NCI-H1436 treated with DMSO at 0.1 percent for 48 hours (cell line): ENCODE measurements at places on chromosomes 5 and 9.

GRCh38 chr5:142491270-142491669 is 166.4 kb upstream of the SPRY4 start:
- DNase-seq, result no peak

GRCh38 chr5:33726422-33727165 is 165.2 kb downstream of the ADAMTS12 start:
- no peak for DNase-seq

DNA sequence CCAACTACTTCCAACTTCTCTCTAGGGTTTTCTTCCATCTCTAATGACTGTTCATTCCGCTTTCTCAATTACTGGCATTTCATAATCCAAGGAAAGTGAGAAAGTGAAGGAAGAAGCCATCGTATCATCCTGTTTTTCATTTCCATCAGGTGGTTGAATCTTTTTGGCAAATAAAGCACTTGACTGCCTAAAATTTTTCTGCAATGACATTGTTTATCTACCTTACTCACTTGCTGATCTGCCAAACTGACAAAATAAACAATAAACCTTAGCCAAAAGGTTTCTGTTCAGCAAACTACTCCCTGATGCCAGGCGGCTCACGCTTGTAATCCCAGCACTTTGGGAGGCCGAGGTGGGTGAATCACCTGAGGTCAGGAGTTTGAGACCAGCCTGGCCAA is 18.4 kb downstream of the FNBP1 start:
- no peak for DNase-seq

GRCh38 chr5:146761811-146762210 is 116.7 kb downstream of the PPP2R2B start:
- no peak for DNase-seq

DNA sequence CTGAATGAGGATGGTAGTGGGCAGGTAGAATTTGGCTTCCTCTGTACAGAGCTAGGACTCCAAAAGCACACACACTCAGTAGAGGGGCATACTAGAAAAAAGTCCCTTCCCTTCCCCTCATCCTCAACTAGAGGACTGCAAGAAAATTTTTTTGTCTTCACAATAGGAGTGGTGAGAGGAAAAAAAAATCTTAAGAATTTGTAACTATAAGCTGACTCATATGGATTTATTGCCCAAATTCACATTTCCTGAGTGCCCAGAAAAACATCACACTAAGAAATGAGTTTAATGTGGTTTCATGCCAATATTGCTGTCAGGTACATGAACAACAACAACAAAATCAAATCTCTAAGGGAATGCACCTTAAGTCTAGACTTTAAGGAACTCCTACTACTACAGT is 43.7 kb downstream of the RANBP6 start:
- DNase-seq, result no peak

- no peak for DNase-seq
Measured at GRCh38 chr9:27369591-27369990, 72.6 kb upstream of the EQTN start.

DNA sequence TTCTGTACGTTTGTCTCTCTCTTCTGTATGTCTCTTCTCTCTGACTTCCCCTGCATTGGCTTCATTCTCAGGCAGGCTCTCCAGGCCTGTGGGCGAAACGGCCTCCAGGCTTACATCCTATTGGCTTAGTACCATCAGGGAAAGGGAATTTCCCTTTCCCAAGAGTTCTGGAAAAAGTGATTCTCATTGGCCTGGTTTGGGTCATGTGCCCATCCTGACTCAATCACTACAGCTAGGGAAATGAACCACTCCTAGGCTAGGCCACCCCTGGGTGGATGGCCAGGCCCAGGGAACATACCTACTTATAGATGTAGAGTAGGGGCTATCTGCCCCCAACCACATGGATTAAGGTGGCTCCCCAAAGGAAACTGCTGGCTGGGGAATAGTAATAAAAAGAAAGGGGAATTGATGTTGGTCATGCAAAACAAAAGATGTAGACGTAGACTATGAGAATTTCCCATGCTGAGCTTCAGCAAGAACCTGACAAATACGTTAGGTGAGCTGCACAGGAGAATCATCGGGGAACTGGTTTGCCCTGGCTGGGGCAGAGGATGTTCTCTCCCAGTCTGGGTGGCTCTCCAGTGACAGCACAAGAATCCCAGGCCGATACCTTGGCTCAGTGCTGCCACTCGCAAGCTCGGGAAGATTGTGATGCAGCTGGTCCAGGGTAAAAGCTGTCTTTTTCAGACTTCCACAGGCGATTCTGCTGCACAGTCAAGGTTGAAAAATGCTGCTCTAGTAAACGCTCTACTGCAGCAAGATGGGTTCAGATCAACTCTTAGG is 3.7 kb upstream of the EGR1 start:
- no peak for DNase-seq

DNA sequence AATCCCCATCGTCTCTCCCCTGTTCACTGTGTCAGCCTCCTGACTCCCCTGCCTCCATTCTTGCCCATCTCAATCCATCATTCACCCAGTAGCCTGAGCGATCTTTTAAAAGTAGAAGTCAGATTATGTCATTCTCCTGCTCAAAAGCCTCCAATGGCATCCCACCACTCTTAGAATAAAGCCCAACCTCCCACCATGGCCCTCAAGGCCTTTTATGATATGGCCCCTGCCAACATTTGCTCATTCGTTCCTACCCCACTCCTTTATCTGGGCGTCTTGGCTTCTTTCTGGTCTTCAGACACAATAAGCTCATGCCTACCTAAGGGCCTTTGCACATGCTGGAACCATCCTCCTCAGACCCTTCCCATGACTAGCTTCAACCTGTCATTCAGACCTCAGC is 35.5 kb upstream of the KCNMB1 start:
- no peak for DNase-seq

- no peak for DNase-seq
Measured at GRCh38 chr5:80172067-80172695, 83.7 kb downstream of the SERINC5 start.

- no peak for DNase-seq
Measured at GRCh38 chr9:91503673-91504081, 80.0 kb upstream of the NFIL3 start.

DNA sequence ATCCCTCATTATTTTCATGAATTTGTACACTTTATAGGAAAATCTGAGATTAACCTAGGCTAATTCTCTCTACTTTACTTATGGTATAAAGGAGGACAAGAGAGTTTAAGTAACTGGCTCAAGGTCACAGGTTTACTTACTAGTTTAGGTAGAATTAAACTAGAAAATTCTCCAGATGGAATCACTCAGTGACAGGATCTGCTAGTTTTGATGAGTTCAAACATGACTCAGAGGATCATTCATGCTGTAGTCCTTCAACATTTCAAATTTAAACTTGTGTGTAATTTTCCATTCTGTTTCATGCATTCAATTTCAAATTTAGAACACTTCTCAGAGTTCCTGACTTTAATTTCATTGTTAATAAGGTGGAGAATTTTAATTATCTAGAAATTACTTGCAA is 485.7 kb upstream of the TUSC1 start:
- no peak for DNase-seq

DNA sequence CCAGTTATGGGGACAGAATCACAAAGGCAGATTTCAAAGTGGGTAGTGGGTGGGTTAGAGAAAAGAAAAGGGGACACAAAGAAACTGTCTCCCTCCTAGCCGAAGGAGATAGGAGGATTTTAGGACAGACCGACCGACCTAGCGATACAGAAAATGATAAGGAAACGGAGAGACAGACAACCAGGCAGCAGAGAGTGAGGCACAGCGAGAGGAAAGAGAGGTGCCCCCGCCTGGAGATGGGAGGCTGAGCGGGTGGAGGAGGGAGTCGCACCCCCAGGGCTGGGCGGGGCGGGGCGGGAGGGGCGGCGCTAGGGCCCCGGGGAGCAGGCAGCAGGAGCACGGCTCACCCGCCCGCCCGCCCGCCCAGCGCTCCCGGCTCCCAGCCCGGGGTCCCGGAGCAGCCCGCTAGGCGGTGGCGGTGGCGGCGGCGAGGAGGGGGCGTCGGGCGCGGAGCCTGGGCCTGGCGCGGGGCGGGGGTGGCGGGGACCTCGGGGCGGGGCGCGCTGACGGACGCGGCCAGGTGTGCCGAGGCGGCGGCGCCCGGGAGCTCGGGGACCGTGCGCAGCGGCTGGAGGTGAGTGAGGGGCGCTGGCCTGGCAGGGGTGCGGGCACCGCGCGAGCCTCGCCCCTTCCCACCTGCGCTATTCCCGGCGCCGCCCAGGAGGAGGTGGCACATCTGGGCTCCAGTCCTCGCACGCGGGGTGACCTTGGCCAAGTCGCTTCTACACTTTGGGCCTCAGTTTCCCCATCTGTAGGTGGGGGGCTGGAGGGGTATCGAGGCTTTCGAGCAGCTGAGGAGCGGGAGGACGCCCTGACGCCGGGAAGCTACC is 15.9 kb upstream of the SYNPO start:
- DNase-seq, result no peak

- DNase-seq, result no peak
Measured at GRCh38 chr5:74199436-74200210, 440.9 kb downstream of the ENC1 start.

DNA sequence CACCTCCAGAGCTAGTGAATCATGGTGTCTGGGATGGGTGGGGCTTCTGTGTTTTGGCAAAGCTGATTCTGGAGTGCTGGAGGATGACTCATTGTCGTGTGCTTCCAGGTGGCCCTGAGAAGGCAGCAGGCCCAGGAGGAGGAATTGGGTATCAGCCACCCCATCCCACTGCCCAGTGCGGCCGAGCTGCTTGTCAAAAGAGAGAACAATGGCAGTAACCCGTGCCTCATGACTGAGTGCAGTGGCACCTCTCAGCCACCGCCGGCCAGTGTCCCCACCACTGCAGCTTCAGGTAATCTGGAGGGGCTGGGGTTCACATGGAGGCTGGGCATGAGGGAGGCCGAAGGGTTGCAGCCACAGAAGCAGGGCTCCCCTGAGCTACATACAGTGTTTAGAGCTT is 5.4 kb downstream of the DMRT1 start:
- no peak for DNase-seq

DNA sequence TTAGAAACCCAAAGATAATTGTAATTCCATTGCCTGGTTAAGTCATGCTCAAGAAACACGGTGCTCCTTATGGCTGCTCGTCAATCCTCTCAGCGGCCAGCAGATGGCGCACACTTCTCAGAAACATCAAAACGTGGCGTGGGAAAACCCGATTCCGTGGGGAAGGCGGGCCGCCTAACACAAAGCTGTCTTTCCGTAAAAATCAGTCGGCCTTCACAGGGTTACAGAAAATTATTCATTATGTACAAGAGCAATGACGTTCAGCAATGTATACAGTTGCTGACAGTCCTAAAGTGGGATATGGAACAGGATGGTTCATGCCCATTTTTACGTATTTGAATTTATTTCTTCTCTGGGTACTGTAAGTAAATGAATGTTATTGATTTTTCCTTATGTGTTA is 83.5 kb downstream of the PDE4D start:
- DNase-seq, result peak; percentile 14

- DNase-seq, result no peak
Measured at GRCh38 chr5:43376496-43377140, 35.6 kb downstream of the CCL28 start.

DNA sequence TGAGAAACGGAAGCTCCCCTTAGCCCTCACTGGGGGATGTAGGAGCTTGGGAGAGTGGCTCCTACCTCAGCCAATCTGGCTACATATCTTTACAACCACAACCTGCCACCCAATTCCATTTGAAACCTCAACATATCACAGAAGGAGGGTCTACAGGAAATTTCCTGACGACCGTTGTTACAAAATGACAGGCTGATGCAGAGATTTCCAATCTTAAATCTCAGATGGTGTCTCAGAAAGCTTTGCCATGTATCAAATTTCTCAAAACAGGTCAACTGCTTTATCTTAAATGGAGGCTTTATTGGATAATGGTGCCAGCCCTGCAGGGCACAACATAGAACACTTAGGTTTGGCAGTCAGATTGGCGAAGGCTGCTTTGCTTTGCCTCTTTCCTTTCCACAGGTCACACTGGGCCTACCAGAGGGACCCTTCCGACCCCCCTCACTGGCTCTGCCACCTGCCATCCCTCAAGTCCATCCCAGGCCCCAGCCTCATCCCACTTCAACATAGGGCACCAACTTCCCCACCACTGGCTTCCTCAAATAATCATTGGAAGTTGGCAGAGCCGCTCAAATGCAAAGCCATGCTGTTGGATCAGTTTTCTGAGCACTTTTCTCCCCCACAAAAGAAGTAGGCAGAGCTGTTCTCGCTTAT is 11.1 kb upstream of the SPATA31E1 start:
- DNase-seq, result no peak

GRCh38 chr5:34587355-34588241 is 68.5 kb upstream of the RAI14 start:
- no peak for DNase-seq

DNA sequence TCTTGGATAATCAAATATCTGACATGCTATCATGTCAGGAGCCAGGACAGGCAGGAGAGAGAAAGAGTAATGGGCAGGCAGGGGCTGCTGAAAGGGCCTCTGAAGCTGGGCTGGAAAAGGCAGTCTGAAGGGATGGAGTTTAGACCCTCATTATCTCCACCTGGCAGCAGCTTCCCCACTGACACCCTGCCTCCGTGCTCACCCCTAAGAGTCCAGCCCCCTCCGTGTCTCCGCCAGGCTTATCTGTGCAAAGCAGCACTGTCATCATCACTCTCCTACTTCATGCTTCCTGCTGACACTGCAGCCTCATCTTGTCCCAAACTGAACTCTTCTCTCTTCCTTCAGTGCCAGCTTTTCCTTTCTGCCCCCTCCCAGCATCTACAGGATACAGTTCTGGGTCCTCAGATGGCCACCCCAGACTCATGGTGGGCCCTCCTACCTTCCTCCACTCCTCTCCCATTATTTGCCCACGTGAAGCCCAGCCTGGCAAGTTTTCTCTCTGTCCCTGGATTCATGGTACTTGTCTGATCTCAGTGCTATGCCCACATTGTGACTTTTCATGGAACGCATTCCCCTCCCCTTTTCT is 70.9 kb upstream of the KLF9 start:
- DNase-seq, result no peak

DNA sequence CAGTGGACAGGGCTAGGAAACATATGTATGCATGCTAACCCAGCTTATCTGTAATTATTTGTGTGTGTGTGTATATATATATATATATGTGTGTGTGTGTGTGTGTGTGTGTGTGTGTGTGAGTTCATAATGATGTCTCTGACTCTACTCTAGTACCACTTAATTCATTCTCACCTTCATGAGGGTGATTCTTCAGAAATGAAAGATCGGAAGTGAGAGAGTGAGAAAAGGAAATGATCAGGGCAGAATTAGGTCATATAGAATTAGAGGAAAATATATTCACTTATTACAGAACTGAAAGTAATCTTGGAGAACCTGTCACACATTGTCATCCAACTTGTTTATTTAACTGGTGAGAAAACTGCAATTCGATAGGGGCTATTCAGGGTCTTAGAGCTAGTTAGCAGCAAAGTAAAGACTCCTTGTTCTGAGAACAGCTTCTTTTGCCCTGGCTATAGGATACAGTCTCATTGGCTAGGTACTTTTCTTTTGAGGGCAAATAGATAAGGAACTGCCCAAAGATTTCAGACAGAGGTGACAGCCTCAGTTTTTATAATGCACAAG is 58.8 kb downstream of the C9orf153 start:
- DNase-seq, result no peak
